ENCODE measurements at places on chromosomes 4 and X. TPM values are rescaled to one million over a fixed set of nuclear protein-coding genes. Genes with fewer than 3 reads are reported as not detected.

DNA sequence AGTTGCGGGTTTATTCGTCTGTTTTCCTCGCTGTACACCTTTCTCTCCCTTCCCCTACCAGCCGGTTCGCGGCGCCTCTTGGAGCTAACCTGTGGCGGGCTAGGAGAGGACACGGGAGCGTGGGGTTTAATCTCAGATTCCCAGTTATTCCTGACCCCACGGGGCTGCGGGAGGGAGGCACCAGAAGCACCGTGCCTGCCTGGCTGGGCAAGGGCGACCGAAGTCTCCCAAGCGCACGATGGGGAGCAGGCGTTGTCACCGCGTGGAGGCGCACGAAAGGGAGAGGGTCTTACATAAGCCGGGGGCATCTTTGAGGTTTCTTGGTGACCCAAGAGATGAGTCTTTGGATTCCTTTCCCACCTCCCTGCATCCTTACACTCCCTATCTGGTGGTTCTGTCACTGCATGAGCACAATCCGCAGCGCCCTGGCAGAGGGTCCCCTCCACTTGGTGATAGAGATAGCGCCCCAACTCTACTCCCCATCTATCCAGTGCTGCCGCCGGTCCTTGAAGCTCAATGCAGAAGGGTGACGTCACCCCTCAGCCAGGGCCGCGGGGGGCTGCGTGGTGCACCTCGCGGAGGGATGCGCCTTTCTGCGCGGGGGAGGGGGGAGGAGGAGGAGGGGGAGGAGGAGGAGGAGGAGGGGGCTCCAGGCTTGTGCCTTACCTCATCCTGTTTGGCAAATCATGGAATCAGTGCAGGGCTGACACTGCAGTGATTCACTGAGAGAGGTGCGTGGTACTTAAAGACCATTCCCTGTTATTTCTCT lies 793 bp downstream of the TSPAN7 start:
- DNase-seq = peak; percentile 78
- peaks cover 6% of the 10 kb centered on the region for H3K27me3 ChIP-seq
- peak overlapping the region; percentile 43 for H3K27ac ChIP-seq
- H3K4me3 ChIP-seq = peak overlapping the region; percentile 45
- no peaks in the 10 kb centered on the region for H3K36me3 ChIP-seq

DNA sequence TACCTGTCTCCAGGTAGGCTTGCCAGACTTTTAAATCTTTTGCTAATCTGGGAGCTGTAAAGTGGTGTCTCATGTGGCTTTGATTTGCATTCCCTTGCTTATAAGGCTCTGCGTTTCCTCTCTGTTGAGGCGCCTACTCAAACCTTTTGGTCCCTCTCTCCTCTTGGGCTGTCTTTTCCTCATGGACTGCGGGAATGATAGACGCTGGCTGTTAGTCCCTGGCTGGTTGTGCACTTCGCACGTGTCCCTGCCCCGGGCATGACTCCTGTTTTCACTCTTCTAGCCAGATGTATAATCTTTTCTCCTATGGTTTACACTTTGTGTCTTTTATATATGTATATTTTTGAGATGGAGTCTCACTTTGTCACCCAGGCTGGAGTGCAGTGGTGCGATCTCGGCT lies 39.7 kb downstream of the RGS12 start:
- peaks cover 6% of the 10 kb centered on the region for H3K4me1 ChIP-seq
- H3K27ac ChIP-seq = no peak overlapping the region
- H3K36me3 ChIP-seq = no peaks in the 10 kb centered on the region

GRCh38 chr4:35228313-35228712 lies 1016.0 kb downstream of the ARAP2 start:
- H3K27ac ChIP-seq = no peak overlapping the region
- no peaks in the 10 kb centered on the region for H3K27me3 ChIP-seq
- DNase-seq = no peak
- no peak overlapping the region for H3K4me3 ChIP-seq
- no peaks in the 10 kb centered on the region for H3K4me1 ChIP-seq

AMMECR1 gene
- total RNA-seq = 9.1 TPM

ARR3 gene
- not detected for total RNA-seq

- no peak overlapping the region for H3K27ac ChIP-seq
- no peak overlapping the region for H3K4me3 ChIP-seq
- H3K4me1 ChIP-seq = peaks cover 15% of the 10 kb centered on the region
- H3K27me3 ChIP-seq = no peaks in the 10 kb centered on the region
- DNase-seq = no peak
These were observed 48.4 kb downstream of the ZBTB49 start for GRCh38 chr4:4338210-4339001.

GRCh38 chr4:76666944-76667532 lies 230.9 kb downstream of the SOWAHB start:
- no peaks in the 10 kb centered on the region for H3K4me1 ChIP-seq
- H3K4me3 ChIP-seq = no peak overlapping the region
- no peak overlapping the region for H3K27ac ChIP-seq
- H3K27me3 ChIP-seq = no peaks in the 10 kb centered on the region
- DNase-seq = no peak

DNA sequence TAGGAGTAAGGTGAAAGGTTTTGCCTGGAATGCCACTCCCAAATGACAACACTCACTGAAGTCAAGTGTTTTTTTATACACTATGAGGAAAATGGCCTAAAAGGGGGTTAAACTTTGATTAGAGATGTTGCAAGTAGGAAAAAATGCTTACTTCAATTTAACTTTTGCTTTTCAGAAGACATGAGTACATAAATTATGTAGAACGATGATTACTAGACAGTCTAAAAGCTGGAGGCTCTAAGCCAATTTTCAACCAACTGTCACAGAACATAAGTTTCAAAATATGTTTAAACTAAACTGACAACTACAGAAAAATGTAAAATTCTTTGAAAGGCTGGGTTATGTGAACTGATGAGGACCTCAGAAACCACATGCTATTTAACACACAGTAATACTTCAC lies 83.4 kb downstream of the SHISA3 start:
- H3K27ac ChIP-seq = no peak overlapping the region
- no peaks in the 10 kb centered on the region for H3K27me3 ChIP-seq
- no peaks in the 10 kb centered on the region for H3K36me3 ChIP-seq
- no peak for DNase-seq
- no peaks in the 10 kb centered on the region for H3K4me1 ChIP-seq

- no peak overlapping the region for H3K27ac ChIP-seq
- H3K36me3 ChIP-seq = no peaks in the 10 kb centered on the region
- H3K4me3 ChIP-seq = no peak overlapping the region
- no peak for DNase-seq
- H3K4me1 ChIP-seq = no peaks in the 10 kb centered on the region
These were observed 136.8 kb upstream of the AFF2 start for GRCh38 chrX:148363471-148364235.

DNA sequence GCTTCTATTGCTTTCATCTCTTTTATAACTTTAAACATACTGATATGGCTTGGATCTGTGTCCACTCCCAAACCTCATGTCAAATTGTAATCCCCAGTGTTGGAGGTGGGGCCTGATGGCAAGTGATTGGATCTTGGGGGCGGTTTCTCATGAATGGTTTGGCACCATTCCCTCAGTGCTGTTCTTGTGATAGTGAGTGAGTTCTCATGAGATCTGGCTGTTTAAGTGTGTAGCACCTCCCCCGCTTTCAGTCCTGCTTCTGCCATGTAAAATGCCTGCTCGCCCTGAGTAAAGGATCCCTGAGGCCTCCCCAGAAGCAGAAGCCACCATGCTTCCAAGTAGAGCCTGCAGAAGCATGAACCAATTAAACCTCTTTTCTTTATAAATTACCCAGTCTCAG lies 17.7 kb downstream of the MND1 start:
- H3K36me3 ChIP-seq = no peaks in the 10 kb centered on the region
- no peaks in the 10 kb centered on the region for H3K4me1 ChIP-seq
- H3K27ac ChIP-seq = no peak overlapping the region

CLDN22 gene
- total RNA-seq = not detected

DNA sequence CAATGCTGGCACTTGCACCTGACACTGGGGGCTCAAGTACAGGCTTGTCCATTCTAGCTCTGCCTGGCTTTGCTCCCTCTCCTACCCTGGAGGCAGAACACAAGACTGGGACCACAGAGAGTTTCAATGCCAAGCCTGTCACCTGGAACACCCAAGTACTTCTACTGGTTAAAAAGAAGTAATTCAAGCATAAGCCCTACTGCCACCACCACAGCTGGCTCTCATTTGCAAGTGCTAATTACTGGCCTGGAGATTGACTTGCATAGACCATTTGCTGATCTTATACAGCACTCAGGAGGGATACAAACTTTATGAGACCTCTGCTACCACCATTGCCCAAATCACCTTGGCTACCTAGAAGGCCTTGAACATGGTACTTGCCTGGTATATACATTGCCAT lies 1550.9 kb downstream of the C4orf33 start:
- no peak for DNase-seq
- H3K36me3 ChIP-seq = no peaks in the 10 kb centered on the region
- no peaks in the 10 kb centered on the region for H3K4me1 ChIP-seq
- H3K27me3 ChIP-seq = no peaks in the 10 kb centered on the region
- H3K4me3 ChIP-seq = no peak overlapping the region
- no peak overlapping the region for H3K27ac ChIP-seq

DNA sequence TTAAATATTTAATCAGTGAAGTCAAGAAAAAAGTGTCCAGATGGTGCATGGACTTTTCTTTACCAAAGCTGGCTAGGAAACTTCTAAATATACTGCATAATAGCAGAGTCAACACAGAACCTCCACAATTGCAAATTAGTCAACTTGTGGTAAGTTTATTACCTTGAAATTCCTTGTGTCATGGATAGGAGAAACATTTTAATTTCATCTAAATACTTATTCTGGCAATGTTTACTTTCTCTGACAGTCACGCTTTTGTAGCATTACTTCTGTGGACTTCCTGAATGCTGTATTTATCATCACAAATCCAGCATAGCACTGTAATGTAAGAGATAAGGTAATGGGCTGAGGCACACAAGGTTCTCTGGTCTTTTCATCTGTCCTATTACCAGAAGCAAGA lies 2266.1 kb downstream of the PCDH7 start:
- no peaks in the 10 kb centered on the region for H3K4me1 ChIP-seq
- DNase-seq = no peak
- no peaks in the 10 kb centered on the region for H3K27me3 ChIP-seq
- no peaks in the 10 kb centered on the region for H3K36me3 ChIP-seq
- no peak overlapping the region for H3K4me3 ChIP-seq
- no peak overlapping the region for H3K27ac ChIP-seq

GRCh38 chr4:109559625-109559982 lies 442 bp upstream of the MCUB start:
- no peaks in the 10 kb centered on the region for H3K36me3 ChIP-seq
- H3K27ac ChIP-seq = peak overlapping the region; percentile 93
- peaks cover 58% of the 10 kb centered on the region for H3K4me1 ChIP-seq

AFP gene
- not detected for total RNA-seq

GRCh38 chrX:22220941-22221340 lies 51.8 kb upstream of the CBLL2 start:
- H3K27me3 ChIP-seq = no peaks in the 10 kb centered on the region
- H3K4me1 ChIP-seq = no peaks in the 10 kb centered on the region
- DNase-seq = no peak
- no peaks in the 10 kb centered on the region for H3K36me3 ChIP-seq
- no peak overlapping the region for H3K27ac ChIP-seq

GRCh38 chrX:17527922-17528321 lies 152.9 kb downstream of the NHS start:
- H3K27me3 ChIP-seq = no peaks in the 10 kb centered on the region
- H3K4me3 ChIP-seq = no peak overlapping the region
- H3K36me3 ChIP-seq = no peaks in the 10 kb centered on the region
- H3K27ac ChIP-seq = peak overlapping the region; percentile 78
- peaks cover 8% of the 10 kb centered on the region for H3K4me1 ChIP-seq

GRCh38 chr4:135269125-135269890 lies 1067.7 kb upstream of the PABPC4L start:
- no peak overlapping the region for H3K27ac ChIP-seq
- no peak overlapping the region for H3K4me3 ChIP-seq
- DNase-seq = no peak

- no peak overlapping the region for H3K27ac ChIP-seq
- H3K4me1 ChIP-seq = no peaks in the 10 kb centered on the region
- no peaks in the 10 kb centered on the region for H3K36me3 ChIP-seq
These were observed 16.8 kb upstream of the DMP1 start for GRCh38 chr4:87633243-87633642.

MAGEA10 gene
- not detected for total RNA-seq

PPBP gene
- 146 TPM for total RNA-seq

DNA sequence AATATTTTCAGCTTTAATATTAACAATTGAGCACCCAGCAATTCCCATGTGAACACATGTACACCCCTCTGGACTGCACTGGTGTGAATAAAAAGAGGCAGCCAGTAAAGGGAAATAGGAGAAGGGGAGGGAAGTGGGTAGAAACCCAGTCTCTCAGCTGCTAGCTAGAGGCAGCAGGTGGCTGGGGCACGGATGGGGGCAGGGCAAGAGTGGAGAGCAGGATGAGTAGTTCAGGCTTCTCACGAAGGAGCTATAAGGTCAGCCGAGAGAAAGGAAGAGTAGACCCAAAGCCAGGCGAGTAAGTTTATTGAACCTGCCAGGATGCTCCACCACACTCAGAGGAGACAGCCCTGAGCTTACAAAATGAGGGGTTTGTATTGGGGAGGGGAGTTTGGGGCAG lies 184.8 kb upstream of the MTMR8 start:
- H3K4me3 ChIP-seq = no peak overlapping the region
- no peaks in the 10 kb centered on the region for H3K4me1 ChIP-seq
- H3K27ac ChIP-seq = no peak overlapping the region
- H3K36me3 ChIP-seq = no peaks in the 10 kb centered on the region
- no peak for DNase-seq
- H3K27me3 ChIP-seq = no peaks in the 10 kb centered on the region

GRCh38 chr4:38512840-38513239 lies 151.2 kb upstream of the KLF3 start:
- H3K4me1 ChIP-seq = peaks cover 17% of the 10 kb centered on the region
- H3K4me3 ChIP-seq = no peak overlapping the region
- no peaks in the 10 kb centered on the region for H3K36me3 ChIP-seq
- no peaks in the 10 kb centered on the region for H3K27me3 ChIP-seq

DNA sequence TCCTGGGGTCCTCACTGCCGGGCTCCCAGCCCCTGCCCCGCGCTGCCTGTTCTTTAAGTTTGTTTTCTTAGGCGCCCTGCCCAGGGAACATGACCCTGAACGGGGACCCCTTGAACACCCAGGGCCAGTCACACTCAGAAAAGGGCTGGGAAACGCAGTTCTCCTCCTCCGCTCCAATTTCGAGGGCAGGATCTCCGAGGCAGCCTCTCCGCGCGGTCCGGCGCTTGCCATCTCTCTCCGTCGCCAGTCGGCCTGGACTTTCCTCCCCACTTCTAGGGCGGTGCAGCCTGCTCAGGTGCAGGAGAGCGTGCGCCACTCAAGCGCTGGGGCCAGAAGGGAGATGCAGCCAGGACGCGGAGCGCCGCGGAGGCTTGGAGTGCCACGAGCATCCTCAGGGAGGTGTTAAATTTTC lies 9.9 kb downstream of the PRDM8 start:
- peaks cover 16% of the 10 kb centered on the region for H3K27me3 ChIP-seq
- H3K4me1 ChIP-seq = peaks cover 15% of the 10 kb centered on the region
- no peaks in the 10 kb centered on the region for H3K36me3 ChIP-seq
- no peak for DNase-seq

All from spleen (tissue), 13 donors.